Epithelial cell of esophagus (primary cell): ENCODE measurements at places on chromosomes 12 and 14.

GRCh38 chr14:67882986-67883555, 63.5 kb downstream of the RAD51B start:
- DNase-seq: no peak

DNA sequence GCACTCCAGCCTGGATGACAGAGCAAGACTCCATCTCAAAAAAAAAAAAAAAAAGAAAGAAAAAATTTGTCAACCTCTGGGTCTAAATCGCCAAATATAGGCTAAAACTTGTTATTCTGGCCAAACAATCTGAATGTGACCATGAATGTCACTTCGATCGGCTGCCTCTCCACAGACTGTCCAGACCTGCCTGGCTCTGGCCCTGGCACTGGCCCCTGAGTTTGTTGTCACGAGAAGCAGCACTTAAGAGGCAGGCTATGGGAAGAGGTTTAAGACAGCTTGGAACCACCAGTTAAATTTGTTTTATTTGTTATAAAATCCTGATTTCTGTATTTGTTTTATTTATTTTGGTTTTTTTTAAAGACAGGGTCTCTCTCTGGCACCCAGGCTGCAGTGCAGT, 14.5 kb downstream of the WSB2 start:
- no peak for DNase-seq

- no peak for DNase-seq
Measured at GRCh38 chr12:106647793-106648514, 65.2 kb downstream of the RFX4 start.

DNA sequence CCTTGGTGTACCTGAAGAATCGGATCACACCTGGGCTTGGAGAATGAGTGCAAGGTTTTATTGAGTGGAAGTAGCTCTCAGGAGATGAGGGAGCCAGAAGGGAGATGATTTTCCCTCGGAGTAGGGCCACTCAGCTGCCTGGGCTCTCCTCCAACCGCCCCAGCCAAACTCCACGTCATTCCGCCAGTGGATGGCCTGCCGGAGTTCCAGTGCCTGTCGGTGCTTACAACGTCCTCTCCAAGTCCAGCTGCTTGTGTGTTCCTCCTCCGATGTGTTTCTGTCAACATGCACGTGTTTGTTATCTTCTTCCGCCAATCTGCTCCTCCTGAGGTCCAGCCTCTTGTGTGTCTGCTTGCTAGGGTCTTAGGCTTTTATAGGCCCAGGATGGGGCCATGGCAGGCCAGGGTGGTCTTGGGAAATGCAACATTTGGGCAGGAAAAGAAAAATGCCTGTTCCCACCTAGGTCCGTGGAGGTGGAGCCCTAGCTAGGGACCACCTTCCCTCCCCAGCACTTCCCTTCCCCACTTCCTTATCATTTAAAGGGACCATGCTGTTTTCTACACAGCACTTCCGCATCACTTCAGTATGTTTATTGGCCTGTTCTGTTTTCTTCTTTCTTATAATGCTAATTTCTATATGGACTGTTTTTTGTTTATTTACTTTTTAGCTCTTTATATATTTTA, 343.2 kb downstream of the PDZRN4 start:
- no peak for DNase-seq

- DNase-seq: no peak
Measured at GRCh38 chr14:24669651-24670050, 35.7 kb upstream of the GZMB start.

DNA sequence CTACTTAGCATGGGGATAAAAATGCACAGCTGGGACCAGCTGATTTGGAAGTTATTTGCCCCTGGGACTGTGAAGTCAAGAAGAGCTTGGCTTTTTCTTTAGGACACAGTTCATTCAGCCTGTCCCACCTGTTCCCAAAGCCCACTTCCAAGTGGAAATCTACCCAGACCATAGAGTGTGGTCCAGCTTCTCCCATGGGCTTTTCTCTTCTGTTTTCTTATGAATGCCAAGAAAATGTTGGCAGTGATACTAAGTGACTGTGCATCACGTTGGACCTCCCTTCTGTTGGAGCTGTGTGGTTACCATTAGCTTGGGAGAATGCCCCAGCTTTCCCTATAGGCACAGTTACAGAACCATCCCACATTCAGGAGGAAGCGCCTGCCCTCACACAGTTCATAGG, 89.4 kb downstream of the NT5DC3 start:
- DNase-seq: no peak

DNA sequence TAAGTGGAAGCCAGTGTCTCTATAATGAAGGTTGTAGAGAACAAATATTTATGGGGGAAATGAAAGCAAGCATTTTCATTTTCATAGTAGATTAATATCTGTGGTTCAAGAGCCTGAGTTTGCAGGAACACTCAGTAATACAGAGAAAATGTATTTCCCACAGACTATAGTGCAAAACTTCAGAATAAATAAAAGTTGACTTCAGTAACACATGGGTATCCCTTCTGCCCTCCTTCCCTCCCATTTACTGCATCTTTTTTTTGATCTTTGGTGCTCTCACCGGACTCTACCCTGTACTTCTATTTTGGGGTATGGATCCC, 75.3 kb upstream of the AMN1 start:
- no peak for DNase-seq

DNA sequence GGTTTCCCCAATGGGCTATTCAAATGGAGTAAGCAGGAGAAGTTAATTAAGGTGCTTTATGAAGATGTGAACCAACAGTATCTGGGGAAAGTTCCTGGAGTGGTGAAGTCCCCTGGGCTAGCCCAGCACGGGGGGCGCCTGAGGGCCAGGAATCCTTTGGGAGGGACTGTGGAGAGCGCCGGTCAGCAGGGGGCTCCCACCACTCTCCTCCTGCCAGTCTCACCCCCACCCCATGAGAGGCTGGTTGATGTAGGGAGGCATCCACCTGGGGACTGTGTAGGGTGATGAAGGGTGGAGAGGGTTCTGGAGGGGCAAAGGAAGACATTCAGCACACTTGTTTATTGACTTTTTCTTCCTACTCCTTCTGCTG, 4.4 kb downstream of the CEBPE start:
- no peak for DNase-seq
